ENCODE measurements at places on chromosomes 5 and 9.

GRCh38 chr9:21553441-21553840 is 71.3 kb upstream of the IFNE start:
- no peak for DNase-seq

DNA sequence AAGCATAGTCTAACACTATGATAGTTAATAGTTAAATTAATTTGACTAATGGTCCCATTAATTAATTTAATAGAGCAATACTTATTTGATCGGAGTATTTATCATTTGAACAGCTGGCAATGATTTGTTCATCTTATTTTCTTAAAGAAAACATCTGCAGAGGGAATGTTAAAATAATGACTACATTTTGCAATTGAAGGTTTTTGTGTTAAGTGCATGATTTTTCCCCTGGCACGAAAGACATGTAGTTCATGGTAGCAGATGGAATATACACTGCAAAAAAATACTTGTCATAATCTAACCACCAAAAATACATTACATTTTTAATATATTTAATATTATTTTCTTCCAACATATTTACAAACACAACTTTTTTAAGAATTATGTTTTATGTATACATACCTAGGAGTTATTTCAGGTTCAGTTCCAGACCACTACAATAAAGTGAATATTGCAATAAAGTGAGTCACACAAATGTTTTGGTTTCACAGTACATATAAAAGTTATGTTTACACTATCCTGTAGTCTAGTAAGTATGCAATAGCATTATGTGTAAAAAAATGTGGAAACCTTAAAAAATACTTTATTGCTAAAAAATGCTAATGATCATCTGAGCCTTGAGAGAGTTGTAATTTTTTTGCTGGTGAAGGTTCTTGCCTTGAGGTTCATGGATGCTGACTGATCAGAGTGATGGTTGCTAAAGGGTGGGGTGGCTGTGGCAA is 292.6 kb upstream of the DAB2 start:
- no peak for DNase-seq

DNA sequence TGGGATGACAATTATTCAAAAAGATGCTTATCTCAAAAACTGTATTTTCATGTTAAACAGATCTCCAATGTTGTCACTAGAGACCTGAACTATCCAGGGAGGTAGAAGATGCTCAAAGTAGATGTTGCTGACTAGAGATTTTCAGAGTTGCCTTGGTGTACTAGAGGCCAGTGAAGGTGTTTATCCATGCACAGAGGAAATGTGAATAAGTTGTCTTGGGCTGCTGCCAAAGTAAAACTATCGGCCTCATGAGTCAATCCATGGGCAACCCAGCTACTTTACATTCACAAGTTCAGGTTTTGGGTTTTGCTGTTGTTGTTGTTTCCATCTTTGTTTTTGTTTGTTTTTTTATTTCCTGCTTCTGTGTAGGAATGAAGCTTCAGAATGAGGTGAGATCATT is 141.1 kb upstream of the RANBP3L start:
- DNase-seq, result peak; percentile 37

DNA sequence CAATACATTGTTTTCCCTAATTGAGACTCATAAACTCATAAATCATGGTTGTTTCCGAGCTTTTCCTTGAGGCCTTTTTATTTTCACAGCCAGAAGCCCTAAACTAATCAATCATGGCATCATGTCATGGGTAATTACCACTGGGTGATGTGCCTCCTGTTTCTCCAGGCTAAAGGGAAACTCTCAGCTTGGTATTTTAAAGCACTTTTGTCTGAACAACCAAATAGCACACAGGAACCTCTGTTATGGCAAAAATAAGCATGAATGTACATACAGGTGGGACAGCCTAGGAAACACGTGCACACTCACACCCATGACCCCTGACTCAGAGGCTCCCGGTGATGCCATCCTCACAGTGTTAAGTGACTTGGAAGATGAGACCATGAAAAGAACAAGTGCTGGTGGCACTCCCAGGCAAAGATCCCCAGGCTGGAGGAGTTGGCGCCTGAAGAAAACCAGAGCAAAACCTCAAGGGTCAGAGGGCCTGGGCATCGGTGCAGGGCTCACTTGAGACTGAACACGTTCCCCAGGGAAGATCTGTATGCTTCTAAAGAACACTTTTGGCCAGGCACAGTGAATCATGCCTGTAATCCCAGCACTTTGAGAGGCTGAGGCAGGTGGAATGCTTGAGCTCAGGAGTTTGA is 154.3 kb downstream of the ROR2 start:
- DNase-seq, result no peak

DNA sequence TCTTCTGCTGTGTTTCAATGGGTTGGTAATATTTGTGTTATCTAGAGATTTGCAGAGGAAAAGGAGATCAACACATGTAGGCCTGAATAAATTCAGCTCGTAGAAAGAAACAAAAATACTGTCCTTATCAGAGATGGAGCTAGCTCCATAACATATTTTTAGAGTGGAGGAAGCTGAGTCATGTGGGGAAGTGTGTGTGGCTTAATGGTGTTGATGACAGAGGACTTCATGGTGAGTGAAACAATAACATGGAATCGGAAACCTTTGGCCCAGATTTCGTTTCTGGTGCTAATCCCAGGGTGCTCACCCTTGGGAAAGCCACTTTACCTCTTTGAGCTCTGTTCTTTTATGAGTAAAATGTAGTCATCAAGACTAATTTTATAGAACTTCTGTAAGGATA is 825.0 kb downstream of the TLR4 start:
- no peak for DNase-seq

DNA sequence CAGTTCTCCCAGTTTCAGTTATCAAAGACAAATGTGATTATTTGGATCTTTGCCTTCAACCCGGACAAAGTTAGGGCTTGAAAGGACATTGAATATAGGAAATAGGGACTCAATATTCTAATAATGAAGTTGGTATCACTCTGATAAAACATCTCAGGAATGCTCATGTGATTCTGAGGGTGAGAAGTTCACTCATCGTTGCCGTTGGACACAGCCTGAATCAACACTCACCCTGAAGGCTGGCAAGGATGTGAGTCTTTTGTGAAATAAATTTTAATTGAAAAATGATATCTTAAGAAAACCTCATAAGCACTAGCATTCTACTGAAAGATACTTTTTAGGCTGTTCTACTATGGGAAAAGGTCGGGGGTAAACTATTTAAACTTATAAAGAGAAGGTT is 44.8 kb upstream of the C9orf72 start:
- DNase-seq, result no peak

DNA sequence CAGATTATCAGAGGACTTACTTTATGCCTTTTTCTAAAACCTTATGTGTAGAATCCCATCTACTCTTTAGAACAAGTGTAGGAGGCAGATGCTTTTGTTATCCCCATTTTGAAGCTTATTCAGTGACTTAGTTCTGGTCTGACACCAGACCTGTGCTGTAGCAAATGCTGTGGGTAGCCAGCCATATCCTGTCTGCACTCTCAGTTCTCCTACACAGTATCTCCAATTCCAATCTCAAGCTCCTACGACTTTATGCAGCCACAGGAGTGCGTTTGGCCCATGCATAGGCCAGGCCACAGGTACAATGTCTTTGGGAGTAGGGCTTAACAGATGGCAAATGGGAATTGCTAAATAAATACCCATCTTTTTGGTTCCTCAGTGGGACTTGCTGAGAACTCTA is 292.6 kb downstream of the MCTP1 start:
- DNase-seq, result no peak

DNA sequence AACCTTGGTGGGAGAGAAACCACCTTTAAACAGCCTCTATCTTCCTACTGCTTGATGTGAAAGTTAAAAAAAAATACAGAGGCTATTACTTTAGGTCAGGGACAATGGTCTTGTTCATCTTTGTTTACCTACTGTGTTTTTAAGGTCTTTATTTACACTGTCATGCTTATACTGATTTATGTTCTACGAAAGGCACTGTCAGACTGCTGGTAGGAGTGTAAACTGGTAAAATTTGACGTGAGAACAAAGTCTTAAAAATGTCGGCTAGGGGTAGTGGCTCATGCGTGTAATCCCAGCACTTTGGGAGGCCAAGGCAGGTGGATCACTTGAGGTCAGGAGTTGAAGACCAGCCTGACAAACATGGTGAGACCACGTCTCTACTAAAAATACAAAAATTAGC is 42.1 kb upstream of the ELOVL7 start:
- DNase-seq, result no peak

DNA sequence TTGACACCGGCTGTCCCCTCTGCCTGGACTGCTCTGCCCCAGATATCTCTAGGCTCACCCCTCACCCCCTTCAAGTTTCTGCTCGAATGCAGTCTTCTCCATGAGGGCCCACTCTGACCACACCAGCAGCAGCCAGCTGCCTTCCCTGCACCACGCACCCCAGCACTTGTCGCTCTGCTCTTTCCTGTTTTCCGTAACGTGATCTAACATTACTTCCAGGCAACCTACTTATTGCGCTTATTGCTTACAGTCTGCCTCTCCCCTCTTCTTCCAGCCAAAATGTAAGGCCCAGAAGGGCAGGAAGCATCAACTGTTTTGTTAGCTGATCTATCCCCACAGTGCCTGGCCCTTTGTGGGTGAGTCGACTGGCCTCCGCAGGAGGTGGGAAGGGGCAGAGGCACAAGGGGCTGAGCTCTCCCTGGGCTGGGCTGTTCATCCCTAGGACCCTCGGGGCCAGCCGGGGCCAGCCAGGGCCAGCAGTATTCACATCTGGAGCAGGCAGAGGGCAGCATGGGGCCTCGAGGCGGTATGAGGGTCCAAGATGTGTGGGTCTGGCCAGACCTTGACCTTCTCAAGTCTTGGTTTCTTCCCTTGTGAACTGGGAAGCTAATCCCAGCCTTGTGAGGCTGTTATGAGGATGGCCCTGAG is 11.6 kb upstream of the DBN1 start:
- DNase-seq, result no peak

DNA sequence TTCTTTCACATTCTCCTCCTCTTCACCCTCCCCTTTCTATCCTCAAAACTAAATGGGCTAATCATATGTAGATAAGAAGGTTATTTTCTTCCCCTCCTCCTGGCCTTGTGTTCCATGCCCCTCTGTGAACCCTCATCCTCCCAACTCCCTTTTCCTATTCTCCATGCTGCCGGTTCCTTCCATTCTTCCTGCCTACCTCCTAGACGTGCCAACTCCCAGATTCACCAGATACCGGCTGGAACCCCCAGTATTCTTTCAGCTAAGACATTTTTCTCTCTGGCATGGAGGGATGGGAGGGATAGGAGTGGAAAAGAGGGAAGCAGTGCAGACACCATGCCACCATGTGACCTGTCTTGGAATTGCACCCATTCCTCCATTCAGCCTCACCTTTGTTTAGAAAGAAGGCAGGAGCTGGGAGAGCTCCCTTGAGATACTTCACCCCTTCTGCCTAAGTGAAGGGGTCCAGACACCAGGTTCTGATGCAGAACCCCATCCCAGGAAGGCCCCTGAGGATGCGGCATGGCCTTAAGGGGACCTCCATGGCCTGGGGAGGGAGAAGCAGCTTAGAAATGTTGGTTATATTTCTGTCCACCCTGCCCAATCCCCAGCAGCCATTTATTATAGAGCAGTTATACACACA is 4.8 kb downstream of the DNAJB5 start:
- DNase-seq, result peak; percentile 39

DNA sequence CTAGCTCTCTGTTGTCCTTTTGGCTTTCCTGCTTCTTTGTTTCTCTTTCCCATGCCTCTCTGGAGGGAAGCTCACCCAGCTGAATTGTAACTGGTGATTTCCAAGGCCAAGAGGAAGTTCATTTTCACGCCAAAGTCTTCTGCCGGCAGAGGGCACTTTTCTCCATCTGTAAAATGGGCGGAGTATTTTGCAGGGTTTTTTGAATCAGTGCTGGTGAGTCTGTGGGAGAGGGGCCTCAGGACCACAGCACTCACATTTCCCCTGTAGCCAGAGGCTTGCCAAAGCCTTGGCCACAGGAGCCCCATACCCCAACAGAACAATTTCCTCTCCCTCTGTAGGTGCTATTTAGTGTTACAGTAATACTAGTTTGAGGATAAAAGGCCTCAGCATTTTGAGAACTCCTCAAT is 42.3 kb upstream of the MATR3 start:
- DNase-seq, result no peak

DNA sequence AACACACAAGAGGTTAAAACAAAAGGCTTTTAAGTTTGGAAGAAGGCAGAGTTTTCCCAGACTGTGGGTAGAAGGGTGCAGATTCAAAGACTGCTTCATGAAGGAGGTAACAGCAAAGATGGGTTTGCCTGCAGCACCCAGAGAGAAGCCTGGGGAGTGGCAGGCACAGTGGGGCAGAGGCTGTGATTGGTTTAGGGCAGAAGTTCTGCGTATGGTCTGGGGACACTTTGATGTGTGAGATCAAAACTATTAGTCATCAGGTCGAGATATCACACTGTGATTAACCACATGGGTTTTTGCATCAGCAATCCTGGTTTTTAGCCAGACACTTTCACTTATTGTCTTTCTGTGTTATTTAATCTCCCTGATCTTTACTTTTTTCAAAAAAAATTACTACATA is 188.8 kb upstream of the GLRA1 start:
- DNase-seq, result no peak

GRCh38 chr9:136062657-136063439 is 32.2 kb downstream of the NACC2 start:
- no peak for DNase-seq

DNA sequence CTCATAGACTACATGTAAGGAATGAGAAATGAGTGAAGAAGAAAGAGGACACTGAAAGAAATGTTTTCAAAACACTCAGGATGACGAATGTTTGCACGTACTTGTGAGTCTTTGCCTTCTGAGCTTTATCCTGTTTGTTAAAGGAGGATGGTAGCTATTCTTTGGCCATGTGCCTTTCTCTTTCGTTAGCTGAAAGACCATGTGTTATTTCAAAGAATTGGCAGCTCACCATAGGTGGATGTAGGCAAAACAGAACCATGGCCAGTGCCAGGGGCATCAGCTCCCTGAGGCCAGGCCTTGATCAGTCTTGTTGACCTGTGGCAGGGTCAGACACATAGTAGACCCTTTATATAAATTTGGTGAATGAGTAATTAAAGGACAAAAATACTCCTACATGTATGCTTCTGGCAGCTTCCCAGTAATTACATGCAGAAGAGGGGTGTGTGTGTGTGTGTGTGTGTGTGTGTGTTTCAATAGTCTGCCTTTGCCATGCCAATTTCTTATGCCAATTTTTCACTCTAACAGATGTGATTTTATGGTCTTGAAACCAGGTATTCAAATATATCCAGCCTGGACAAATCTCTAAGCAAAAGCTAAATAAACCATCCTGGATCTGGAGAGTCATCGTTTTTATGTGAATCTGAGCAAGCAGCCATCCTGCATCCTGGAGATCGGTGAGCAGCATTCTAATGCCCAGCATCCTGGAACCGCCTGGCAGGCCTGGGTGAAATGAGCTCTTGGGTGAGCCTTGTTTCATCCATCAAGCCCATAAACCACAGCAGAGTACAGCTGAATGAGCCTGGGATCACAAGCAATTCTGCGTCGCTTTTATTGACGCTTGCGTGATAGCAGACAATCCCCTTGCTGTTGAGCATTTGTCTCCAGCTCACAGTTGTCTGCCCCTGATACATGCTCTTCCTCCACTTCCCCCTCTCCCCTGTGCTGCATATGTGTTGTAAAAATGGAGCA is 475.4 kb downstream of the MED10 start:
- no peak for DNase-seq

DNA sequence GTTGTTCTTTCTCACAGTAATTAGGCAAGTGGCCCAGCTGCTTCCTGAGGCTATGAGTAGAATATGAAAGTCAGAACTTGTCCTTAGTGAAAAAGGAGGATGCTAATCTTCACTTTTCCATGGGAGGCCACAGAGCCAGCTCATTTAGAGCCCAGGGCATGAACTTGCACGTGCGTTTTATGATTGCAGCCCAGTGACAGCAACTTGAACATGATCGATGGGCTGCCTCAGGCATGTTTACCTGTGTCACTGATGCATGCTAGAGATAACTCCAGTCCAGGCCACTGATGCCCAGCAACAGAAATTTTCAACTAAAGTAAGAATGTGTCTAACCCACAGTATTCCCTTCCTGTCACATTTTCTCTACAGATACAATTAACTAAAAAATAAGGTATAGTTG is 179.3 kb downstream of the CTNND2 start:
- peak; percentile 24 for DNase-seq
